ENCODE measurements at places on chromosomes 11 and 22. TPM values are rescaled to one million over a fixed set of nuclear protein-coding genes. Genes with fewer than 3 reads are reported as not detected.

DNA sequence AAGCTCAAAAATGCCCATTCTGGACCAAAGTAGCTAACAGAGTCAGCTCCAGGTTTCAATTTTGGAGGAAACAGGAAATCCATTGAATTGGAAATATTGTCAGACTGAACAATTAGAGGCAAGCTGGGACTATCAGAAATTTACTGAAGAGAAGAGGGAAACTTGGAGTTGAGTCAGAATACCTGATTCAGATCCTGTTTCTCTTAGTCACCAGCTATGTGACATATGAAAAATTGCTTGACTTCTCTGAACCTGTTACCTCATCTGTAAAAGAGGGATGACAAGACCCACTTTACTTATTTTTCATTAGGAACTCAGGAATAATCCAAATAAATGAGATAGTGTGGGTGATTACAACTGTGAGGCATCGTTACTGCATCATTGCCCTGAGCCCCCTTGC is 148.9 kb upstream of the CADM1 start:
- no peak for DNase-seq

DNA sequence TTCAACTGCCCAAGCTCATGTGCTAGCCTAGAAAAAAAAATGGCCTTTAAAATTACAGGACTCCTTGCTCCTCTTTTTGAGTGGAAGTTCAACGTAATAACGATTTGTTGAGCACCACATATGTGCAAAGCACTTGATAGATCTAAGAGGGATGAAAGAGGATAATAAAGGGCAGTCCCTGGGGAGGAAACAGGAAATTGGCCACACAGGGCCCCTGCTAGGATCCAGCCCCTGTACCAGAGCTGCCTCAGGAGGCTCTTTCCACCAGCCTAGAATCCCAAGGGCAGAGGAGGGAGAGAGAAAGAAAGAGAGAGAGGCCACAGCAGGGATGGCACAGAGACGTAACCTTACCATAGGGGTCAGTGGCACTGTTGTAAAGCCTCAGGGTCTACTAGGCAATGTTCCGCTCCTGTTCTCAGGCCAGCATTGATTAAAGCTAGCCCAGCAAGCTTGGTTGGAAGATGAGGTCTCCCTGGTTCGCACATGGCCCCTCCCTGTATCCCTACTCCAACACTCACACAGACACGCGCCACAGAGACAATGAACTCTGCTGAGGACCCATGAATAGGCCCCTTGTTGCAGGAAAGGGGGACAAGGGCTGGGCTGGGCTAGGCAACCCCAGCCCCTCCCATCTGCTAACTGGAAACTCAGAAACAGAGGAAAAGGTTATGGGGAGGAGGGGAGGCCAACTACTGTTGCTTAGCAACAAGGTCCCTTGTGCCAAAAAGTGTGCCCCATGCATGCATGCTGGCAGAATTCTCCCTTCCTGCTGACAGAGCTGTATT is at the start of gene TMPRSS5:
TSS of gene TMPRSS5 (minus strand) at position 438 of the 785 bp plus-strand sequence. CDS start at position 354, 84 bp downstream.
- DNase-seq = no peak

DNA sequence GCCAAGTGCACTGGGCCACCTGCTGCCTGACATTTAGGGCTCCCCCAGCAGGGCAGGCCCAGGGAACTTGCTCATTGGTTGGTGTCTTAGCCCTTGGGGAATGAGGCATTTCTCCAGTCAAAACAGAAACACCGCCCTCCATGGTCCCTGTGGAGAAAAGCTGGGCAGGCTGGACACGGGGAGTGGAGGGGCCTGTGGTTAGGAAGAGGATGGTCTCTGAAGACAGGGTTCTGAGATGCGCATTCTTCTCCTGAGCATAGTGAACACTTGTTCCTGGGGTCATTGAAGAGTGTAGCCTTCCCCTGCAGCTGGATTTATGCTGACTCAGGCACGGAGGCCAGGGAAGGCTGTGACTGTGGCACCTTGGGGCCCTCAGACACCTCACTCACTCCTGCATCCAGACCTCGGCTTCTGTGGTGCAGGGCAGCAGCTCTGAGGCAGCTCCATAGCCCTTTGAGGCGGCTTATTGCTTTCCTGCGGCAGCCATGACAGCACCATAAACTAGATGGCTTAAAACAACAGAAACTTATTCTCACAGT is 8.2 kb downstream of the TSPAN18 start:
- DNase-seq = no peak

GRCh38 chr11:121866754-121867153 is 249.3 kb downstream of the BLID start:
- DNase-seq = no peak

Gene KRTAP5-7
- total RNA-seq = not detected

- no peak for DNase-seq
Observed at GRCh38 chr11:64227405-64227956, 1.4 kb downstream of the NUDT22 start.

Gene NXPE1
- total RNA-seq = not detected

DNA sequence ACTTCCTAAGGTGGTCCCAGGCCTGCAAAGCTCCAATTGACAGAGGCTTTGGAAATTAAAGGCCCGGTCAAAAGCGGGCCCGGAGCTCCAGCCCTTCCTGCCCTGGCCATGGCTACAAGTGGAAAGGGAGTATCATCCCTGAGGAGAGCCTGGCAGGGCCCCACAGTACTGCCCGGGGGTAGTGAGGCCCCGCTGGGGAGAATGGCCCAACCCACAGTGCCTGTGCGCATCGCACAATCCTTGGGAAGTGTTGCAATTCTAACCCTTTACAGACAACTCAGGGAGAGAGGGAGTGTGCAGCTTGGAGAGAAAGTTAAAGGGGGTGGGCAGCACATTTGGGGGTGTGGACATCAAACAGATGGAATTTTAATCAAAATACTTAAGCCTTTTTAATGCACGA is 3.6 kb downstream of the CACNG2 start:
- no peak for DNase-seq

- no peak for DNase-seq
Observed at GRCh38 chr11:69718147-69718546, 14.3 kb upstream of the FGF19 start.

Gene LRRN4CL
- 4.3 TPM for total RNA-seq

GRCh38 chr11:48019217-48019584 is 38.8 kb downstream of the PTPRJ start:
- no peak for DNase-seq

Gene DKK3
- 80.0 TPM for total RNA-seq

DNA sequence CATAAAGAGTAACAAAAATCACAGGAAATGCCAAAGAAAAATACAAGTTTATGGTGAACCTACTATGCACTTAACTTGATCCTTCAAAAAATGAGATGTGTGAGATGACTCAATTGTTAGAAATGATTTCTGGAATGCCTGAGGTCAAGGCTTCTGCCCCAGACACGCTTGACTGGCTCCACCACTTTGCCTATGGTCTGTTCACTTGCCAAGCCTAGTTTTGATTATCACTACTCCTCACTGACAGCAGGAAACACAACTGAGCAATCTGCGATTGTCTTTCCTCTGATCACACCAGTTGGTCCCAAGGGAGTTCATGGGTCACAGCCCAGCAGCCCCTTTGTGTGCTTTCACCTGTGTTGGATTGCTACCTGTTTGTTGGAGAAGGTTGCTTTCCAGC is 20.6 kb upstream of the PRDM10 start:
- no peak for DNase-seq

DNA sequence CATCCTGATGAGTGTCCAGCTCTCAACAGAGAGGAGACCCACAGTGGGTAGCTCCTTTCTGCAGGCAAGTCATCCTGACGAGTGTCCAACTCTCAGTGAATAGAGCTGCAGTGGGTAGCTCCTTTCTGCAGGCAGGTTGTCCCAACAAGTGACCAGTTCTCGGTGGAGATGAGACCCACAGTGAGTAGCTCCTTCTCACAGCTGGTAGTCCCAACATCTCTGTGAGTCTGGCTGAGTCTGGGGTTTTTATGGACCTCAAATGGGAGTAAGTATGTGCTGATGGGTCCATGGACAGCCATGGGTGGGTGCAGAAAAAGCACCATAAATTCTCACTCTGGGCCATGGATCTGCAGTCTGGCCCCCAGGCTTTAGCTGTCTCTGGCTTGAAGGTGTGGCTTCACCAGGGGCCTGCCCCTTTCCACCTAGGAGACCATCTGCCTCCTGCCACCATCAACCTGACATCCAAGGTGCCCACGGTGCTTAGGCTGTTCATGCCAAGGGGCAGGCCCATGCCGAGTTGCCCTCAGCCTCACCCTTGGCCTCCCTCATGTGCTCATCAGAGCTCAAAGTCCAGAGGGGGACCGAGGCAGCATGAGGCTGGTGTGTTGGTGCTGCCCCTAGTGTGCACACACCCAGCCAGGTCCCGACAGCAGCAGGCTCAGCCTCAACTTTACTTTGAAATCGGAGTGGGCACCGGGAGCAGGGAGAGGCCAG is 15.3 kb downstream of the NPAT start:
- no peak for DNase-seq

DNA sequence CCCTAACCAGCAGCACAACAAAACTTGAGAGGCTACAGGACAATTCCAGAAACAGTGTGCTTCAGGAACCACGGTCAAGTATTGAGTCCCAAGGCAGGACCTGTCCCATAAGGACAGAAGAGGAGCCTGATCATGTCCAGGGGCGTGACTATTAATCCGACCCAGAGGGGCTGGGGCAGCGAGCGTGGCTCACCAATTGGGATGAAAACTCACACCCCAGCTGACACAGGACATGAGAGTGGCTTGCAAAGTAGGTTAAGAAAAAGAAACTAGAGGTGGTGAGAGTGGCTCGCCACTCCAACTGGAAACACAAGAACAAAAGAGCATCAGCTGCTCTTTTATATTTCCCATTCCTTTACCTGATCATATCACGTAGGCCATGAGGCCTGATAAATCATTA is 16.0 kb upstream of the FEZ1 start:
- DNase-seq = no peak

DNA sequence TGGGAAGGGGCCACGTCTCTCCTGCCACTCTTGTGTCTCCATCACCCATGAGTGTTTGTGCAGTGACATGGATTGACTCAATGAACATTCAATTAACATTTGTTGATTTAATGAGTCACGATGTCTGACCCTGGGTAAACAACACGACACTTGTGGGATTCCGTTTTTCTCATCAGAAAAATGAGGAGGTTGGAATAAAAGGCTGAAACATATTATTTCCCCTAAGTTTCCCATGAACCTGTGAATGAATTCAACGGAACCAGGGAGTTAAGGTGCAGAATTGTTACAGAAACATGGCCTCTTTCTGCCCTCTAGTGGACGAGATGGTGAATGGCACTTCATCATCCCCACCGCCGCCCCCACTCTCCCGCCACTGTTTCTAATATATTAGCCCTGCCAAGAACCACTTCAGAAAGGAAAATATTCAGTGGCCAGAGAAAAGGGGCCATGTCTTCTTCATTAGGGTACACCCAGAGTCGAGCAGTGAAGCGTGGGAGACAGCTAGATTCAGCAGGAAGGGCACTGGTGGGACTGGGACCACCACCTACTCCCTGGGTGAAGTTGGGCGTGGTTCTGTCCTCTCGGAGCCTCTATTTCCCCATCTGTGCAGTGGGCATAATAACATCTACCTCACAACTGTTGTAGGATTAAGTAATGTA is 46.3 kb upstream of the SYT13 start:
- no peak for DNase-seq

Gene KIAA0930
- 93.1 TPM for total RNA-seq

DNA sequence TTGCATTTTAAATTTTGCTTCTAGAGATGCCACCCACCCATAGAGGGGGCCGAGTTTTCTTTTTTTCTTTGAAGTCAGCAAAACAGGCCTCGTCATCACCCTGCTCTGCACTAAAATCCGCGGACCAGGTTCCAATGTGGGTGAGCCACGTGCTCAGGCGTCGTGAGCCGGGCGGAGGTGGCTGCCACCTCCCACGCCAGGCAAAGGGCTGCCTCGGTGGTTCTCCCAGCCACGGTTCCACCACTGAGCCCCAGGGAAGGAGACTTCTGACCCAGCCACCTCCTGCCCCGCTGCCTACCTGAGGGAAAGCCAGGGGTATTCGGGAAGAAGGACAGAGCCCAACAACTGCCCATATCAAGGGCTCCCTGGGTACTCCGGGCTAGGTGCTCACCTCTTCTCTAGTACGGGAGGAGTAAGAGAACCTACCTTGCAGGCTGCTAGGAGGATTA is 45.3 kb downstream of the MN1 start:
- DNase-seq = no peak

Gene TREH
- 23.0 TPM for total RNA-seq

- DNase-seq = no peak
Observed at GRCh38 chr11:134760299-134760698, 348.3 kb upstream of the B3GAT1 start.

Gene LAMTOR1
- total RNA-seq = 81.7 TPM

DNA sequence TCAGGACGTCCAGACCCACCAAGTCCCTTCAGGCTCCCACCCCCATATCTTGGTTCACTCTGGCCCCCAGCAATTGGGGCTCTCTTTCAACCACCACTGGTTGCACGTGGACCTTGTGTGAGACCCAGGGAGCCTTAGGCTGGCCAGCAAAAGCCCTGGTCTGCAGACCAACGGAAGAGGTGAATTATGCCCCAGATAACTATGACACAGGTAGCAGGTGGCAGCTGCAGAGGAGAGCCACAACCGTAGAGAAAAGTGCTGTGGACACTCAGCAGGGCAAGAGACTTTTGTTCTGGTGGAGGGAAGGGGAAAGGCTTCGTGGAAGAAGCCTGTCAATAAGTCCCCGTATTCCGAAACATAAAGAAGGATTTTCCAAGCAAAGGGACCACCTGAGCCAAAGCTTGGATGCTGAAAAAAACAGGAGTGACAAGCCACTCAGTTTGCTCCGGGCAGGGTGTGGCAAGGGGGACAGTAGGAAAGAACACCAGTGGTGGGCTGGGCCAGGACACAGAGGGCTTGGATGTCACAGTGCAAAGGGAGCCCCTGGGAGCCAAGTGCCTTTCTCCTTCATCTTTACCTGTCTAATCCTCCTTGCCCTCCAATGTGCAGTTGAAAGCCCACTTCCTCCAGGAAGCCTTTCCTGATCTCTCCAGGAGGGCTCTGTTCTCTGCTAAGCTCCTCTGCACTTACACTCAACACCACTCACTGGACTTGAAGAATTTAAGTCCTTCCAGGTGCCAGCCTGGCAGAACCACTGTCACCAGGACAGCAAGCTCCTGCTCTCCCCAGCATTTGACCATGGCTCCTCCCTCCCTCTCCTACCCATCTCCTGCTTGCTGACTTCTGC is 264.7 kb downstream of the BUD13 start:
- no peak for DNase-seq

GRCh38 chr11:31812383-31813381 is 1.6 kb upstream of the PAX6 start:
- DNase-seq = no peak

Gene OR51B4
- 0.23 TPM for total RNA-seq

Gene RASGRP2
- 17.1 TPM for total RNA-seq

Gene DAGLA
- 10.6 TPM for total RNA-seq

DNA sequence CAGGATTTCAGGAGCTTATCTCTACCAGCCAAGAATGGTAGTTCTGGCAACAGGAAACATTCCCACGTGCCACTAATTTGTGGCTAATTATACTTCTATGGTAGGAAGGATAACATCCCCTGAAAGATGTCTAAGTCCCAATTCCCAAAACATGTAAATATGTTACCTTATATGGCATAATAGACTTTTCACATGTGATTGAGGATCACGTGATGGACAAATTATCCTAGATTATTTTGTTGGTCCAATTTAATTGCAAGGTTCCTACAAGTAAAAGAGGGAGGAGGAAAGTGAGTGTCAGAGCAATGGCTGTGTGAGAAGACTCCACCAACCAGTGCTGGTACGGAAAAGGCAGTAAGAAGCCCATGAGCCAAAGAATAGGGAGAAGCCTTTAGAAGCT is 9.9 kb upstream of the MSANTD4 start:
- no peak for DNase-seq

- DNase-seq = no peak
Observed at GRCh38 chr11:27718346-27718862, 18.1 kb upstream of the BDNF start.

- DNase-seq = no peak
Observed at GRCh38 chr22:17369439-17370025, at the start of gene CECR2. CECR2 (plus strand) TSS chr22:17369460; CDS start chr22:17369784, 324 bp downstream.

Gene SLC22A6
- not detected for total RNA-seq

GRCh38 chr11:46612326-46612725 is 4.7 kb downstream of the HARBI1 start:
- DNase-seq = no peak
